ENCODE measurements at places on chromosomes 3 and 15.
A peak's percentile ranks its signal among the peaks of the same experiment; 100 is the strongest.

DNA sequence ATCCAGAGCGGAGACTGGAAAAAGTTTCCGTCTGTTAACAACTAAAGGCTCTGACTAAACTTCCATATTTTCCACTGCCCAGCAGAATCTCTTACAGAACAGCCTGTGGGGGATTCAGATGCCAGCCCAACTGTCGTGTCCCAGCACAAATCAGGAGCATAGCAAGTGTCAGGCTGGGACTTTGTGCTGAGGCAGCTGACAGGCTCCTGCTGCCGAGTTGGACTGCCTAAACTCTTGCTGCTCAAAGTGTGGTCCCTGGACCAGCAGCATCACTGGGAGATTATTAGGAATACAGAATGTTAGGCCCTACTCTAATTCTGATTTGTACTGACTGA is 31.2 kb upstream of the CMTM7 start:
- no peak for DNase-seq

DNA sequence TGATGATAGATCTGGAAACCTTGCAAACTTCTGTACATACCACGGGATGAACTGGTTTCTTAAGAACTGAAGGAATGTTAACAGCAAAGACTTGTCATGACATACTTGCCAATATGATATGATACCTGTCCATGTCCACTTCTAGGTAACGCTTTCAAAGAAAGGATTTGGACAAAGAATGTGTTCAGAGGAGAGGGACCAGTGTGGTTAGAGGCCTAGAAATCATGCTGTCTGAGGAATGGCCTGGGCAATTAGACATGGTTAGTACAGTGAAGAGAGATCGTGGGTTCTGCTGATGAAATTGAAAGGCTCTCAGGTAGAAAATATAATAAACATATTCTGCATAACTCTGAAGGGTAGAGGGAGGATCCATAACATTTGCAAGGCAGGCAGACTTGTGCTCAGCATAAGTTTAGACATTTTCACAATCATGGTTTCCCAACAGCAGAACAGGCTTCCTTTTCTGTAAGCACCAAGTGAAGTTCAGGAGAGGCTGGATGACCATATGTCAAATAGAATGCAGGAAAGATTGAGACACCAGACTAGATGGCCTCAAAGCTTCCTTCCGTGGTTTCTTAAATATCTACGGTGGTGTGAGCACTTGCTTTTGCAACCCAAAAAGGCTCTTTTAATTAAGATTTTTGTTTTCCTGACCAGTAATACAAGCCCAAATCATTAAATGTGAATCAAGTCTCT is 39.9 kb downstream of the TGFBR2 start:
- DNase-seq = no peak

DNA sequence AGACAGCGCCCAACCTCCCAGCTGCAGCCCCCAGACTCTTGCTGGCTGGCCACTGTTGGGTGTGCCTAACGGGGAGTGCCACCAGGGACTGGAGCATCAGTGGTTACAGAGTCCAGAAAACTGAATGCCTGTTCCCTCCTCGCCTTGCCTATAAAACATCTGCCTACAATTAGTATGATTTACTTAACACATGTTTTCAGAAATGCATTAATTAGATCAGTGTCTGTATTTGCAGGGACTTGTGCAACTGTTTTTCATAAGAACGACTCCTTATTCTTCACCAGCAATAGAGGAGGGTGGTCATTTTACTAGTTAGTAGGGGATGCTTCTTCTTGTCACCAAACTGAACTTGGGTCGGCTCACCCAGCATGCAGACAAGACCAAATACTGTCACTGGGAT is 248.7 kb downstream of the GABRG3 start:
- no peak for DNase-seq

DNA sequence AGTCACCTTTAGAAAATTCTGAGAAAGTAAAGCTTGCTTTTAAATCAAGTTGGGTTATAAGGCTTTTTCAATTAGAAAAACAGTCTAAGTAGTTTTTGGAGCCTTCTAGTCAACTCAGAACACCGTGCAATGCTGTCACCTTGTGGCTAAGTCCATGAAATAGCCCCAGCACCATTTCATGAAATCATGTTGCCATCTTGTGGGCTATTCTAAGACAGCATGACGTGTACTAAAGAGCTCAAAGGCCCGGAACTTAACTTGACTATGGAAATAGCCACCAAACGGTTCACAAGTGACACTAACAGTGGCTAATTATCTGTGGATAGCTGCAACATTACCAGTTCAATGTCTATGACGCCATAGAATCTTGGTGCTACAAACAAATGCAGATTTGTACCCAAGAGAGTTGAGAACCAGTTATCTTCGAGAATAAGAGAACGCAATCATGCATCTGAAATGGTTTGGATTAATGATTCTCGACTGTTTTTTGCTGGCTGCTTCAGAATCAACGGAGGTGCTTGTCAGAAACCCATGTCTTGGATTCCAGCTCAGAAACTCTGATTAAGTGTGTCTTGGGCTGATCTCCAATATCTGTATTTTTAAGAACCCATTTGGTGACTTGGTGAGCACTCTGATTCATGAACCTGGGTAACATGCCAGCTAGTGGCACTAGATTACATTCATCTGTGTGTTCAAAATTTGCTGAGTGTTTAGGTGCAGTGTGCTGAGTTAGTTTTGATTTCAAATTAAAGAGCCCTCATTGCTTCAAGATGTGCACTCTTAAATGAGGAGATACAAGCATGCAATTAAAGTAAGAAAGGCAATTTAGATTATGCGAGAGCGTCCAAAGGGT is 111.2 kb upstream of the MCTP2 start:
- DNase-seq = peak; percentile 89

- no peak for DNase-seq
Measured at GRCh38 chr15:56824175-56824574, 90.9 kb upstream of the ZNF280D start.

DNA sequence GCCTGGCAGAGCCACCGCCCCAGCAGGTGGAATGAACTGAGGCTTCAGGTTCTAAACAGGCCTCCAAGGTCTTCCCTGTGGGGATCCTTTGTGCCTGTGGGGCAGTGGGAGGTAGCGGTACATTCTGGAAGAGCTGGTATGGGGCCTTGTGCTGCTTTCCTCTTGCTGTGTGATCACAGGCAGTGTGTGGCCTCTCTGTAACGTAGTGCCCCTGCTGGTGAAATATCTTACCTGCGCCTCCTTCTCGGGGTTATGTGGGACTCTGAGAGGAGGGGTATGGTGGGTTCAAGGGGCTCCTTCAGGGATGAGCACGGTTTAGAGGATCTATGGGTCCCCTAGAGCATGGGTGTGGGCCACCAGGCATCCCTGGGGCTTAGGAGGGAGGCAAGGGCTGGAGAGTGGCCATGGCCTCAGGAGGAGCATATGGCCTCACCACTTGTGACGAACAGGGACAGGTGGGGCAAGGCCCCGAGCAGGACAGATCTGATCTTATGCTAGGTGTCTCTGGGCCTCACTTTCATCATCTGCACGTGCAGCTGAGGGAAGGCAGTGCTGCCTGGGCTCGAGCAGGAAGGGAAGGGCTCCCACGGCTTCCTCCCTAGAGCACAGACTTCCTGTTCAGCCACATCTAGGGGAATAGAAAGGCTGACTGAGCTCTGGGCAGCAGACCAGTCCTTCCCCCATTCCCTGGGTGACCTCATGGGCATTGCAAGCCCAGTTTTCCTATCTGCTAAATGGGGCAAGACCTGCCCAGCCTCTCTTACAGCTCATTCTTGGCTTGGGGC is 1.9 kb upstream of the ALS2CL start:
- DNase-seq = no peak

GRCh38 chr3:98971169-98971681 is 69.7 kb upstream of the DCBLD2 start:
- DNase-seq = peak; percentile 99

GRCh38 chr15:50943638-50944037 is 35.2 kb downstream of the AP4E1 start:
- DNase-seq = no peak

DNA sequence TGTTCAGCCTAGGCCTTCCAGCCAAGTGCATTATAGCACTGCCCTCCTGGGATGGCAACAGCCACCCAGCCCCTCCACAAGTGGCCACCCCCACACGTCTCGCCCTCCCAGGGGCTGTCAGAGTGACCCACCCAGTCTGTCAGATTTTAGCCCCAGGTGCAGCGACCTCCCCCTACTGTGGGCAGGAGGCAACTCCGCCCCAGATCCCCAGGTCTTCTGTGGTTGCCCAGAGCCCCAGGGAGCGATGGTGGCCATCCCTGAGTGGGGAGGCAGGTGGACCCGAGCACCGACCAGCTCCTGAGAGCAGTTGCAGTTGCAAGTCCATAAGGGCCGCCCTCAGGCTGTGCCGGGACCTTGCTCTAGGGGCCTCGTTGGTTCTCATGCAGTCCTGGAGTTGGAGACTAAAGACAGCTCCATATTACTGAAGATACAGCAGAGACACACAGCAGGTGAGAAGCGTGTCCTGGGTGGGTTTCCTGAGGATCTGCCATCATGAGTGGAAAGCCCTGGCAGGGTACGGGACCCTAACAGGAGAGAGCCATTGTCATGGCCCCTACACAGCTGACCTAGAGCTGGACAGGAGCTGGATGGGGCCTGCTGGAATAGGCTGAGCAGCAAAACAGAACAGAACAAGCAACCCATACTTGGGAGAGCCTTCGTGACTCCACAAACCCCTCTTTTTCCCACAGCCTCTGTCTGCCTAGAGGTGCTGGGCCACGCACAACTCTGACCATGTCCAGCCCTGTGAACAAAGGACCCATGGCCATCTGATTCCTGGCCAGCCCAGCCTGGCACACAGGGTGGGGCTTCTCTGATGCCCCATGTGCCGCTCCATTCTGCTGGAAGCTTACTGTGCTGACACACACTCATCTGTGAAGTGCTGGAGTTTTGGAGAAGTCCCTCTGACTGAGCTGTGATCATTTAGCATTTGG is 110.3 kb upstream of the ALDH1A3 start:
- DNase-seq = no peak

DNA sequence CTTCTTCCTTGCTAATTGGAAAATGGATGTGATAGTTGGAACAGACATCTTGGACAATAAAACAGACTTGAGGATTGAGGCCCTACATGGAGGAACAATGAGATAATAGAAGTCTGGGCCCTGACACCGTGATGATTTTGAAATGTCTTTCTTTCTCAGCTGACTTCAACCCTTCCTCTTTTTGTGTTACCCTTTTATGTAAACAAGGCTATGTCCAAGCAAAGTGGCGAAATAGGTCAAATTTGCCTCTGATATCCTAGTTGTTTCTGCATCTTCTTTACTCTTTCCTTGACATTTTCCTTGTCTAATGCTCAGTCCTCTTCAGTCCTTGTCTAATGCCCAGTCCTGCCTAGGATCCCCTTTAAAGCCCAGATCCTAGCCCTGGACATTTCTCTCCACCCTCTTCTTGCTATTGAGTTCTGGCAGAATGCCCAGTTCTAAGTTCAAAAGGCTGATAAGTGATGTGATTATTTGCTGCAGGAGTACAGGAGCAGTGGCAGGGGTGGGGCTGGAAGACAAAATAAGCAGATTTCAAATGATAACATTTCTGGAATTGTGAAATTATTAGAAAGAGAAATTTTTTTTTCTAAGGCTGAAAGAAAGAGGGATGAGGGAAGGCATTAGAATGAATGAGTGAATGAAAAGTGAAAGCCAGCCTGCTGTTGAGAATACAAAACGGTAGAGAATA is 6.5 kb upstream of the VPS8 start:
- peak; percentile 66 for DNase-seq

DNA sequence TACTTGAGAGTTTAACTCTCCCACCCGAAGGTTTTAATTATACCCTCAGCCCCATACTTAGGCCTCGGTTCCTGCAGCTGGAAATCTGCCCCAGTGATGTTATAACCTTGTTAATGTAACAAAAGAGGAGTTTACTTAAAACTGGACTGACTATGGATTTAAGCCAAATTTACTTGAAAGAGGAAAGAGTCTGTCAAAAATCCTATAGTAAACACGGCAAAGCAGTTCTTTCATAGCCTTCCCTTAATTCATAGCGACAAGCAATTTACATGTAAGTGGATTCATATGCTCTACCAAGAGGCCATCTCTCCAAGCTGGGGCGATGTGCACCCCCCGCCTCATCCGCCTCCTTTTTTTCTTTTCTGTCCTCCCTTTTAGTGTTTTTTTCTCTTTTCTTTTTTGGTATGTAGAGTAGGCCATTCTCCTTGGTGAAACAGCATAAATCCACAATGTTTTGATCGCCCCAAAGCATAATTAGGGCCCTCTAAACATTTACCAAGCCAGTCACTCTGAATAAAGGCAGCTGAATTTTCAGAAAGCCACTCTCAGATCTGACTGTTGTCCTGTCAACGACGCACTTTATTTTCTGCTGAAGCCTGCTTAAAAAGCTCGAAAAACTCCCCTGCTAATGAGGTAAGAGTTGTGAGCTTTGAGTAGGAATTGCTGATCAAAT is 373.1 kb upstream of the WNT5A start:
- no peak for DNase-seq

GRCh38 chr15:27454281-27455075 is 483.5 kb downstream of the GABRG3 start:
- DNase-seq = peak; percentile 30

GRCh38 chr3:46303240-46303639 is 50.7 kb upstream of the CCR2 start:
- DNase-seq = no peak

- DNase-seq = no peak
Measured at GRCh38 chr3:71380096-71380495, 203.4 kb downstream of the FOXP1 start.

GRCh38 chr15:59332009-59332408 is 40.7 kb downstream of the MYO1E start:
- no peak for DNase-seq

- DNase-seq = no peak
Measured at GRCh38 chr3:60330107-60330506, 921.1 kb downstream of the FHIT start.

GRCh38 chr3:29329986-29330890 is 49.4 kb downstream of the RBMS3 start:
- no peak for DNase-seq

- no peak for DNase-seq
Measured at GRCh38 chr15:48025118-48025517, 95.7 kb upstream of the SLC24A5 start.

DNA sequence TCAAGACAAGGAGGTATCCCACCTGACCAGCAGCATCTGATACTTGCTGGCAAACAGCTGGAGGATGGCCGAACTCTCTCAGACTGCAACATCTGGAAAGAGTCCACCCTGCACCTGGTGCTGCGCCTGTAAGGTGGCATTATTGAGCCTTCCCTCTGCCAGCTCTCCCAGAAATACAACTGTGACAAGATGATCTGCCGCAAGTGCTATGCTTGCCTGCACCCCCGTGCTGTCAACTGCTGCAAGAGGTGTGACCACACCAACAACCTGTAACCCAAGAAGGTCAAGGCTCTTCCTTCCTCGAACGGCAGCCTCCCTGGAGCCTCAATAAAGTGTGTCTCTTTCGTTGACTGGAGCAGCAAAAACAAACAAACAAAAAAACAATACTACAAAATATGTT is 2.2 kb upstream of the SLC4A7 start:
- DNase-seq = no peak

DNA sequence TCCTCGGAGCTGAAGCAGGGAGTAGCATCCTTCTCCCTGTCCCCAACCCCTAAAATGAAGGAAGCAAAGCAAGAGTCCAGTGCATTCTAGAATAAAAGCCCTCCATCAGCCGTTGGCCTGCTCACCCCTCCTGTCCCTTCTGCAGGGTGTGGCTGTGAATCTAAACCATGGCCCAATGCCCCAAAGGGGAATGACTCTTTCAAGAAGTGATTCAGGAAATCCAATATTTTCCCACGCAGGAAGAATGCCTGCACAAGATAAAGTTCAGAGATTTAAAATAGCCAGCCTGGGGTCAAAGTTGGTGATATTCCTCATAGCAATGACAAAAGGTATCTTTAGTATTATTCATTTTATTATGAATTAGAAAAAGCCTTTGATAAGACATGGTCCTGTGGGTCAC is 38.5 kb downstream of the SLCO2A1 start:
- no peak for DNase-seq

Measured in SW480 (cell line).